SK-MEL-5 (cell line): ENCODE measurements at places on chromosomes 4 and X. TPM values are rescaled to one million over a fixed set of nuclear protein-coding genes. Genes with fewer than 3 reads are reported as not detected.

The SMARCA1 gene
- total RNA-seq: 46.9 and 51.1 TPM in 2 replicates

GRCh38 chrX:121823406-121823805, 776.0 kb downstream of the GLUD2 start:
- no peak for DNase-seq

DNA sequence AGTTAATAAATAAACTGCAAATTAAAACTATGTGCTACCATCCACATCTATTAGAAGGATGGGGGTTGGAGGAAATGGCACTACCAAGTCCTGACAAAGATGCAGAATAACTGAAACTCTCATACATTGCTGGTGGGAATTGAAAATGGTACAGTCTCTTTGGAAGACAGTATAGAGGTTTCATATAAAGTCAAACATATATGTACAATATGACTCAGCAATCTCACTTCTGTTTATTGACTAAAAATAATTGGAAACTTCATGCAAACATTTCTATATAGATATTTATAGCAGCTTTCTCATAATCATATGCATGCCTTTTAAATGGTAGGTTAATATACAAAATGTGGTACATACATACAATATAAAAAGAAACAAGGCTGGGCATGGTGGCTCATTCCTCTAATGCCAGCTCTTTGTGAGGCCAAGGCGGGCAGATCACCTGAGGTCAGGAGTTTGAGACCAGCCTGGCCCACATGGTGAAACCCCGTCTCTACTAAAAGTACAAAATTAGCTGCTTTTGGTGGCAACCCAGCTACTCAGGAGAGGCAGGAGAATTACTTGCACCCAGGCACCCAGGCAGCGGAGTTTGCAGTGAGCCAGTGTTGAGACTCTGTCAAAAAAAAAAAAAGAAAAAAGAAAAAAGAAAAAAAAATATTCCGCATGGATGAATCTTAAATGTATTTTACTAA, 225.0 kb upstream of the CXXC4 start:
- no peak for DNase-seq

DNA sequence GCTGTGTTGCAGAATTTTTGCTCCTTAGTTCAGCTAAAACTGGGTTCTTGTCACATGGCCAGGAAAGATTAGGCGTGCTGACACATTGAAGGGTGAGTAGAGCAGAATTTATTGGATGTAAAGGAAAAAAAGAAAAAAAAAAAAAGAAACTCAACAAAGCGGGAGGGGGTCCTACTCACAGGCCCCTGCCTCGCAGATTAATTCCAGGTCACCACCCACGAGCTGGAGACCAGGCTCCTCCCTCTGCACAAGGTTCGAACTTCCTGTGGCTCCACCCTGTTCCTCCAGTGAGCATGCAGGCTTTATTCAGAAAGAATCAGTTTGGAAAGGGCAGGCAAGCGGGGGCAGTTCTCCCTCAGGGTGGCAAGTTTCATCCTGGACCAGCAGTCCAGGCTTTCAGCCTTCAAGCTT, 17.1 kb downstream of the MGST2 start:
- no peak for DNase-seq

The GPR119 gene
- total RNA-seq: not detected in 2 replicates

DNA sequence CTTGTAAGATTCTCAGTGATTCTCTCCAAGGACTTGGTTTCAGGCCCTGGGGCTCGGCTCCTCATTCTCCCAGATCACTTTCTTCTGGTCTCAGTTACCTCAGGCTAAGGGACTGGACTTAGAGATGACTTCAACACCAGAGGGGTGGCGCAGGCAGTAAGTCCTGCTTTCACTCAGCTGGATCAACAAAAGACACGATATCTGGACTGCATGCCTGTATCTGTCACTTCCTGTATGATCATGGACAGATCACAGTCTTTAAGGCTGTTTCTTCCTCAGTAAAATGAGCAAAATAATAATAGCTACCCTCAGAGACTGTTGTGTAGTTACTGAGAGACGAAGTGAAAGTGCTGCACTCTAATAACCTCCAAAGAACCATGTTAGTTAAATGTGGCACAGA, 19.5 kb upstream of the CXCR3 start:
- no peak for DNase-seq

The IL2RG gene
- not detected in 2 replicates for total RNA-seq

The ASB11 gene
- total RNA-seq: 3.5 TPM in 2 replicates

GRCh38 chr4:95360906-95361695, 187.7 kb downstream of the UNC5C start:
- no peak for DNase-seq

DNA sequence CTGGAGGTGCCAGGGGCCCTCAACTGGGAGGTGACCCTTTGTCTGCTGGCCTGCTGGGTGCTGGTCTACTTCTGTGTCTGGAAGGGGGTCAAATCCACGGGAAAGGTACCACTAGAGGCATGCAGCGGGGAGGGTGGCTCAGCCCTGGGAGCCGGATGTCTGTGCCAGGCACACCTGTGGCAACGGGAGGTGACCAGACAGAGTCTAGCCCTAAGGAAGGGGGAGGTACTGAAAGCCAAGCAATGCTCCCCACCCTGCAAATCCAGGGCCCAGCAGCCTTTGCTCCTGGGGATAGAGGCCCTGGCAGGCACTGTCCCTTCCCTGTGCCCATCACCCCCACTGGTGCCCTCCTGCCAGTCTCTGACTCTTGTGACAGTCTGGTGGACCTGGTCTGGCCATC, 4.3 kb downstream of the SLC6A8 start:
- no peak for DNase-seq

The SPANXN3 gene
- total RNA-seq: not detected in 2 replicates

- no peak for DNase-seq
Measured at GRCh38 chrX:16433021-16433420, 216.9 kb upstream of the S100G start.

- no peak for DNase-seq
Measured at GRCh38 chr4:77202491-77202890, 45.5 kb downstream of the CCNG2 start.

The ZCCHC12 gene
- not detected in 2 replicates for total RNA-seq

The OTC gene
- not detected in 2 replicates for total RNA-seq

DNA sequence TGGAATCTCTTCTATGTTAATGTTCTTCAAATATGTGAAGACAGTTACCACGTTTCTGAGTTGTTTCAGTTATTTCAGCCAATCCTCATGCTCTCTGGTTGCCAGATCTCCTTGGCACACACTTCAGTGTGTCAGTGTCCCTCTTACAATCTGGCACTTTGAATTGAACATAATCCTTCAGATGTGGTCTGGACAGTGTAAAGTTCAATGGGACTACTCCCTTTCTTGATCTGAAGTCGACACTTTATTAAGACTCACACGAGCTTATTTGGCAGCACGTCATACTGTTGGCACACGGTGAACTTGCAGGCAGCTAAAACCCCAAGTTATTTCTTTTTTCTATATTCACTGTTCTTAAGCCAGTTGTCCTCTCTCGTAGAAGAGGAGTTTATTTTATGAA, 28.2 kb downstream of the ARSJ start:
- no peak for DNase-seq

- no peak for DNase-seq
Measured at GRCh38 chr4:8047837-8048678, 108.4 kb upstream of the AFAP1 start.

DNA sequence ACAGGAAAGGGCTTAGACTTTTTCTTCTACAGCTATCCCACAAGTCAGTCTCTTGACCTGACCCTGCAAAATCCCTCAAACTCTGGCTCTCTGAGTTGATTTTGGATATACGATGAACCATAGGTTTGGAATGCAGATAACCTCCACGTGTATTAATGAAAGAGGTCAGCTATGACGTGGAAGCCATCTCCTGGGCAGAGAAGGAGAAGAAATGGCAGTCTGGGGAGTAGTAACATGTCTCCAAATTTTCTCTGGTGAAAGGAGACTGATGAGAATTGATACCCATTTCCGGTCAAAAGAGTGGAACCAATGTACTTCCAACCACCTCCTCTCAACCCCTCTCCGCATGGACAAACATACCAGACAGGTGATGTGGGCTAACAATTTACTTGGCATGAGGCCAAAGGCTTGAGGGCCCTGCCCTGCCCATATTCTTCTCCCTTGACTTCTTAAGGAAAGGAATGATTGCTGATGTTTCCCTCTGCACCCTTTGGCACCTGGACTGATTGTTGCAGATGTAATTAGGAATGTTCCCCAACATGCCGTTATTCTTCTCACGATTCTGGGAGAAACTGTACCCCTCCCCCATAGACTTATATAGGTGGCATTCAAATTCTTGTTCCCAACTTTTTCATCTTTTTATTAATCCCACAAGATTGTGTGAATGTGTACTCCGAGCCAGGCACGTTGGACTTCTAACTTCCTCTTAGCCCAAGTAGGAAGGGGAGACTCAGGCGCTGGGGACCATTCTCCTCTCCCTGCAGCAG, 580 bp upstream of the PLS3 start:
- peak; percentile 50 for DNase-seq

GRCh38 chrX:69501429-69501828, 2.7 kb upstream of the NALF2 start:
- peak; percentile 66 for DNase-seq

GRCh38 chrX:78653118-78653822, 5.9 kb downstream of the RTL3 start:
- DNase-seq: no peak

DNA sequence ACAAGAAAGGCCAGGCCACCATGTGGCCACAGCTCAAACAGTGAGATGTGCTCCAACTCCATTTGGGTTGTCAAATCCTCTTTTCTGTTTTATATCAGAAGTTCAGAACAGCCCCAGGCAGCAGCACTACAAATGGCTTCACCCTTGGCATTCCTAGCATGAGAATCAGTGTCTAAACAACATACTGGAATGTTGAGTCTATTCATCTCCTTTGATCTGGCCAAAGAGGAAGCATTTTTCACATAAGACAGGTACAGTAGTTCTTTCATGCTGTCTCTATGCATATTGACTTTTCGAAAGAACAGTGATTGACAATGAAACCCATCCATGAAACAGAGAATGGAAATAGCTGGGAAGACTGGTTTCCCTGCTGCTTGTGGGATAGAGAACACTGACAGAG, 289.5 kb downstream of the USP46 start:
- no peak for DNase-seq

DNA sequence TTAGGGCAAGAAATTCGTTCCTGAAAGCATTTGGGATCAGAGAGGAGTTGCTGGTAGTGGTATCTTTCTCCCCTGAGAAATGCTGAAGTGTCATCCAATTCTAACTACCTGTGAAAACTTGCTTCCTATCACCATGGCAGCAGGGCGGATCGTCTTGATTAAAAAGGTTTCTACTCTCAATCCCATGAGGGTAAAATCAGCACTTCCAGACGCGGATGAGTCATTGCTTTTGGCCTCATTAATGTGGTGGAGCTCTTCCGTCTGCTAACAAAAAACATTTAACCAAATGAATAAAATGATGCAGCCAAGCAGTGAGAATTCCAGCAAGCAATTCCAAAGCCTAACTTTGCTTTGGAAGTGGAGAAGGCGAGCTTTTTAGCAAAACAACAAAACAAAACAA, 325.6 kb downstream of the CAMK2D start:
- peak; percentile 68 for DNase-seq

The USP17L19 gene
- total RNA-seq: not detected in 2 replicates

- no peak for DNase-seq
Measured at GRCh38 chr4:128700659-128701350, 108.7 kb upstream of the JADE1 start.

GRCh38 chr4:18075823-18076433, 54.4 kb upstream of the LCORL start:
- DNase-seq: peak; percentile 56

DNA sequence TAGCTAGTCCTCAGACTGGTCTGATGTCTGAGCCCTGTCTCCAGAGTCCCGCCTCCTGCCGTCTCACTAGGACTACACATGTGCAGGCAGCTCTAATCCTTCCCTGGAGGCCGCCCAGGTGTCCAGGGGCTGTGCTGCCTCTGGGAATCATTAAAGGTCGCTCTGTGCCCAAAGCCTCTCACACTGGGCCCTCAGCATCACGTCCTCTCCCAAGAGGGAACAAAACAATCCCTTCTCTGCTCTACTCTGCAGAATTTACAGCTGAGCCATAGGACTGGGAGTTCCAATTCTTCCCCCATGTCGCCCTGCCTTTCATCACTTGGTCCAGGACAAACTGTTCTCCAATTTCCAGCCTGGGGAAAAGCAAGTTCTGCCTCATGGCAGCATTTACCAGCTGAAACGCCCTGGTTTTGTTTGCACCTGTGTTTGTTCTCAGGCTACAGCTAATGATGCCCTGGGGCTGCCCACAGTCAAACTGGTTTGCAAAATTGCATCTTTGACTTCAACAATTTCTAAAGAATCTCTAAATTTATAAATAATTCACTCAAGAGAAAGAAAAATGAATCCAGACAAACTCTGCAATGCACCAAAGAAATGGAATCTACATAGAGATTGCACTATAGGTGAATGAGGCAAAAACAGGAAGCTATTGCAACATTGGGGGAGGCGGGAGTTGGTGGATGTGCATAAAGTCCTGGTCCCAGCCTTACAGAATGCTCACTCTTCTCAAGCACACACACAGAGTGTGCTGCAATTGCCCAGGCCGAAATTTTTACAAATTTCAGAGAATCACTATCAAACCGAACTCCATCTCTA, 7.2 kb upstream of the MRFAP1 start:
- no peak for DNase-seq

DNA sequence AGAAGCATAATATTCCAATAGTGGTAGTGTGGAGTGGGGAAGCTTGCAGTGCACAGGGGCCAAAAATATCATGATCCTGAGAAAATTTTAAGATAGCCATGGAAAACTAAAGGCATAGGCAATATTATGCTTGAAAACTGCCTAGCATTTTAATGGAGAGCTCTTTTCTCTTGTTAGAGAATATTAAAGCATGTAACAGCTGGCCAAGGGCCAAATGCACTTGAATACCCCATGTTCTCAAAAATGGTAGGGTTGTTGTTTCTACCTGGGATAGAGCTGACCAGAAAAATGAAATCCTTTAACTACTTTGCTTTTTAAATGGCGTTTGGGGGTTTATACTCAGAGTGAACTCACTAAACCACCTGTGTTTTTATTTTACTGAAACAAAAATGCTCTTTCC, 739.6 kb upstream of the SLIT2 start:
- no peak for DNase-seq

GRCh38 chrX:46244451-46244850, 300.8 kb downstream of the ZNF674 start:
- DNase-seq: no peak

GRCh38 chr4:73067971-73068394, 1.5 kb downstream of the COX18 start:
- no peak for DNase-seq

The SYTL4 gene
- total RNA-seq: 1.3 and 1.6 TPM in 2 replicates

The DCLK2 gene
- 0.37 and 0.59 TPM in 2 replicates for total RNA-seq

The UBE2D3 gene
- 344 and 353 TPM in 2 replicates for total RNA-seq

The PPARGC1A gene
- total RNA-seq: 88.7 and 101 TPM in 2 replicates

The EDA2R gene
- total RNA-seq: 17.1 and 19.5 TPM in 2 replicates
